ENCODE measurements at places on chromosomes 5 and 9. TPM values are rescaled to one million over a fixed set of nuclear protein-coding genes. Genes with fewer than 3 reads are reported as not detected.

ABITRAM gene
- 16.1 TPM for polyA plus RNA-seq

NR2F1 gene
- polyA plus RNA-seq: not detected

TLR4 gene
- 174 TPM for polyA plus RNA-seq

NRG2 gene
- polyA plus RNA-seq: 0.01 TPM

DNA sequence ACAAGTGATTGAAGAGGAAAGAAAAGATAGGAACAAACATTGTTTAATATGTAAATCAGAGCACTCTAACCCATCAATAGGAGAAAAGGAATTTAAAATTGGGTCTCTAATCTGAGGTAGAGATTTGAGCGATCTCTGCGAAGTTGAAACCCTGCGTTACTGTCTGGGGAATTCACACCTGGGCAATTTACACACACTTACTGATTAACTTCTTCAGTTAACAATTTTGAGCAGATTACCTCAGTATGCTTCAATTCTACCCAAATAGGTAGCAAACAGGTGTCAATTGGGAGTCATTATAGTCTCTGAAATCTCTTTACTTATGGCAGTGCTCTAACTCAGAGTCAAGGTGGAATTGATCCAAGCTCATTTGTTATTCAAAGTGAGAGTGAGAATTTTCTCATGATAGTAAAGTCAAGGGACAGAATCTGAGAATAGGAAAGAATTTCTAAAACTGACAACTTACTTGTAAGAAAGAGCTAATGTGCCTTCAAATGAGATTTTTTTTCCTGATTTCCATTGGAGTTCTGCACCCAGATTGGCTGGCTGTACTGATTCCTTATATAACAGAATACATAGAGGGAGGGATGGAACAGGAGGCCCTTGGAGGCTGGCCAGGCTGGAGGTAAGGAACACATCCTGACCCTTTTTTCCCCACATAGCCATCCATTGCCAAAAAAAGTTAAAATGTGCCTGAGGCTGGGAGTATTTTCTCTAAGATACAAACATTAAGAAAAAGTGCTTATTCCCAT, 27.1 kb upstream of the IFNA14 start:
- DNase-seq: no peak

DNA sequence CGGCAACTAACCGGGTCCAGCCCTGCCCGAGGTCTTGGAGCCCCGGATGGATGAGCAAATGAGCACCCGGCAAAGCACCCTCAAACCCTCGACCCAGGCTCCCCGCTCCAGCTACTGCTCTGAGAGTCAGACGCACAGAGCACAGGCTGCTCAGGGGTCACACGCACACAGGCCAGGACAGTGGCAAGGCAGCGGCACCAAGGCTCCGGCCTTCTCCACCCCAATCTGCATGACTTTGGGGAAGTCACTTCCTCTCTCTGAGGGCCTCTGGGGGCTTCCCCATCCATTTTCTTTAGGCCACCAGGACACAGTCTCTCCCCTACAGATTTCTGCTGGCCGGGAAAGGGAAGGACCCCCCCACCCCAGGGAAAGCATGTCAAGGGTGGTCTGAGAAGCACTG, 18.0 kb downstream of the LHX2 start:
- no peak for DNase-seq

GRCh38 chr5:42767491-42768105, 11.0 kb downstream of the CCDC152 start:
- DNase-seq: peak; percentile 31

DNA sequence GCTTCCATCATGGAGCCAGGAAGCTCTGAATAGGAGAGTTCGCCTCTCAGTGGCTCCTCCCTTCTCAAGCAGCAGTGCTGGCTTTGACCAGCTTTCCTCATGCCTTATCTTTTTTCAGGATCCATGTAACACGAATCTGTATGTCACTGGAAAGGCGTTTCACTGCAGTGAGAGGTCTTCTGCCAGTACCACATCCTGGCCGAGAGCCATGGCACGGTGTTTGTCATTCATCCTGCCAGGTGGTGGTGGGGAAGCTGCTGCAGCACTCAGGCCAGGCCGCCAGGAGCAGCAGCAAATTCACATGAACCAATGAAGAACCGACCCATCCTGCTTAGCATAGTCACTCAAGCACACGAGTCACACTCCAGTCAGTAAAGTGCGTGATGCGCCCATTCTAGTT, 179.0 kb downstream of the FANCC start:
- no peak for DNase-seq

- DNase-seq: no peak
Observed at GRCh38 chr5:50401336-50401735, 39.8 kb downstream of the EMB start.

DNA sequence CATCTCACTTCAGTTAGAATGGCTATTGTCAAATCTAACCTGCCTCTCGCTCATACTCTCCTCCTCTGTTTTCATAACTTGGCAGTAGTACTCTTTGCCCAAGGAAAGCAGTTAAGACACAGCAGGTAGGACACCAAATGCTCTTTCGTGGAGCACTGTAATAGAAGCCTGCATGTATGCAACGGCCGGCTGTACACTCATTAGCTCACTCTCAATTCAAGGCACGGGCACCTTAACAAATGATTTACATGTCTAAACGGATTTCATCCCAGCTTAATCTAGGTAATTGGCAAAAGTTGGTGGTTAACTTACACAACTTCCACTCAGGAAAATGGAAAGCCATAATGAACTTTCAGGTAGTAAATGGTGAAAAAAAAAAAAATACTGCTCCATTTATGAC, 14.9 kb downstream of the DEPDC1B start:
- DNase-seq: no peak

GRCh38 chr5:58460002-58460731, at the start of gene PLK2:
TSS of gene PLK2 (minus strand) at chr5:58460086. CDS start at chr5:58459959, 127 bp downstream.
- peak; percentile 92 for DNase-seq

DNA sequence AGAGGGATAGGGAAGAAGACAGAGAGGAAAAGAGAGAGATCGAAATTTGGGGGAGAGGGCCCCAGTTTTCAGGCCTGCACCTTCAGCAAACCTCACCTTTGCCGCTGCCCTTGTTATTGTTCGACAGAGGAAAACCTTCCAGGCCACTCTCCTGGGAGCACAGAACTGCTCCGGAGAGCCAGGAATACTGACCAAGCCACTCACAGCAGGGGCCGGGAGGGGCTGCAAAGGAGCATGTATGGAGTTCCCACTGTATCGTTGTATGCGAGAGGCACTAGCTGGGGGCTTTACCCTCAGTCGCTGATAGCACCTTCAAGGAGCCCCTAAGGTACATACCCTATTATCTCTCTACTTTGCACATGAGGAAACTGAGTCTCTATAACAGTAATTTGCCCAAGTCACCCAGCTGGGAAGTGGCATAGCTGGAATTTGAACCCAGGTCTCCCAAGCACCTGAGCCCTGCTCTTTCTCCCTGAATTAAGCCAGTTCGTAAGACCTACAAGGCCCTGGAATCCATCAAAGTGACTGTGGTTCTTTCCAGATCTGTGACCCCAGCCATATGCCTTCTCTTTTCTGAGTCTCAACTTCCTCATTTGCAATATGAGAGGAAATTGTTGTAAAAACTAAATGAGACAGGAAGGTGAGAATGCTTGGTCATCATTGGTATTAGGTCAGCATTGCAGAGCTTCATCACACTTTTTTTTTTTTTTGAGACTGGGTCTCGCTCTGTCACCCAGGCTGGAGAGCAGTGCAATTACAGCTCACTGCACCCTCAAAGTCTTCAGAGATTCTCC, 21.0 kb upstream of the FOXE1 start:
- DNase-seq: peak; percentile 91

GRCh38 chr9:108024604-108025003, 535.0 kb upstream of the KLF4 start:
- DNase-seq: no peak

GRCh38 chr5:122439645-122440044, 127.6 kb downstream of the SNCAIP start:
- no peak for DNase-seq

- no peak for DNase-seq
Observed at GRCh38 chr5:176738637-176739250, 71.6 kb upstream of the UNC5A start.

DNA sequence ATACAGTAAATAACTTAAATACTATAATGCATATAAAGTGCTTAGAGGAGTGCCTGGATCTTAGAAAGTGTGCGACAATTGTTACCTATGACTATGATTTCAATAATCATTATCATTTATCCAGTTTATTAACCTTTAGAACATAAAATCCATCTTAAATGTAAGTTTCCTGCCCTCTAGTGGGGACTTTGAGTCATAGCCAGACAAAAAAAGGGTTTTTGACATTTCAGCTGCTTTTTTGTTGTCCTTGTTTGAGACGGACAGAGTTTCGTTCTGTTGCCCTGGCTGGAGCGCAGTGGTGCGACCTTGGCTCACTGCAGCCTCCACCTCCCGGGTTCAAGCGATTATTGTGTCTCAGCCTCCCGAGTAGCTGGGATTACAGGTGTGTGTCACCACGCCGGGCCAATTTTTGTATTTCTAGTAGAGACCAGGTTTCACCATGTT, 9.7 kb upstream of the C9orf152 start:
- DNase-seq: peak; percentile 42

DNA sequence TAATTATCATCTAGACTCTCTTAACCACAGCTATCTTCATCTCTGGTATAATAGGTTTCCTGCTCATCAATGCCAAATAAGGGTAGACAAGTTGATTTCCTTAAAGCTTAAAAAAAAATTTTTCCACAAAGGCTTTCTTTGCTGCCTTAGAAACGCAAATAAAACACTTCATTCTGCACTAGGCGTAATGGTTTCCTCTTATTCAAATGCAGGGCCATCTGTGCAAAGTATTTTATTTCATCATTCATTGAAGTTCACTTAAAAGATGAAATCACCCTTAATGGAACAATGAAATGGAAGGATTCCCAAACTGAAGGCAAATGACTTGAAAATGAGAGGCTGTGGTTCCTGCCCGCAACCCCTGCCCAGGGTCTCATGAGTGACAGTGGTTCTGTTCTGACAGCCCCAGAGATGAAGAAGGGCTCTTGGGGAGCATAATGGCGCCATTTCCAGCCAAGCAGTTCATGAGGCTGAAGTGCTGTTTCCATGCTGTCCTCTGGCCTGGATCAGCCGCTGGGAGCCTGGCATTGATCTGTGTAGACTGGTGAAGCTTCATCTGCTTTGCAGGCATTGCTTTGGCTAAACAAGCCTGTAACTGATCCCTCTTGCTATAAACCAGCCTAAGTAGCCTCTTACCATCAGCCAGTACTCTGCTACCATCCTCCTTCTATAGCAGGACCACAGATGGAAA, 276.9 kb upstream of the WWC1 start:
- no peak for DNase-seq

- DNase-seq: no peak
Observed at GRCh38 chr5:161539016-161539415, 7.5 kb downstream of the GABRB2 start.

- no peak for DNase-seq
Observed at GRCh38 chr5:91016954-91017700, 366.0 kb downstream of the ARRDC3 start.

- DNase-seq: no peak
Observed at GRCh38 chr9:125435776-125436612, 174.4 kb downstream of the GAPVD1 start.

DNA sequence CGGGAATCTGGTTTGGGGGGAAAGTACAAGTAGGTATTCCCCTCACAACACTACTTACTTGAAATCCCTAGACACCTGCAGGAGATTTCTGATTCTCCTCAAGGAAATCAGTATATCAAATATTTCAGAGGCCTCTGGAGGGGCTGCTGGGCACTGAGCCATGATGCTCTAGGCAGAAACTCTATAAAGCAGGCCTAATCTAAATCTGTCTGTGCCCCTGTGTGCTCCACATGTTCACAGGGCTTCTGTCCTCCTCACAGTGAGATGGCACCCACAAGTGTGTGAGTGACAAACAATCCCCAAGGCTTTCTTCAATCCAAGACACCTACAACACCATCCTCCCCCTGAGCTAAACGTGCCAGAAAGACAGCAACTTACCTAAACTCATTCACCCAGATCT, 39.0 kb downstream of the NIPSNAP3B start:
- no peak for DNase-seq

DNA sequence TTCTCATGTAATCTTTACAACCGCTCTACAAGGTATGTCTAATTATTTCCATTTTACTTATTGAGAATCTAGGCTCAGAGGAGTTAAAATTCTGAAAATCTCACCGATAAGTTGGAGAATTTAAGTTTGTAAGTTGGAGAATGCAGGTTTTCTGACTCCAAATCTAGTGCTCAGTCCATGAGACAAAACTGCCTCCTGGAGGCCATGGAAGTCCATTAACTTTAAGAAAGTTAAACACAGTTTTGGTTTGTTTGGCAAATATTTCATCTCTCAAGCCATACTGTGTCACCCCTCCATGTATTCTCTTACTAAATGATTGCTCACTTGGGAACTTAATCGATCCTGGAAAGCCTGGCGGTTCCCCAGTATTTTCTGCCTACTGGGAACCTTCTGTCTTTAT, 52.6 kb downstream of the INIP start:
- DNase-seq: no peak

GRCh38 chr5:82765765-82766164, 311.4 kb downstream of the TMEM167A start:
- DNase-seq: no peak

- no peak for DNase-seq
Observed at GRCh38 chr5:140076142-140076541, 33.0 kb upstream of the NRG2 start.

- no peak for DNase-seq
Observed at GRCh38 chr9:22238809-22239684, 207.6 kb upstream of the DMRTA1 start.

Measured in CD14-positive monocyte (primary cell).